ENCODE measurements at places on chromosomes 3 and 15.

- DNase-seq: no peak
Observed at GRCh38 chr3:3705090-3705775, 94.0 kb upstream of the LRRN1 start.

- peak; percentile 68 for DNase-seq
Observed at GRCh38 chr3:111712294-111713167, 117.4 kb upstream of the ZBED2 start.

DNA sequence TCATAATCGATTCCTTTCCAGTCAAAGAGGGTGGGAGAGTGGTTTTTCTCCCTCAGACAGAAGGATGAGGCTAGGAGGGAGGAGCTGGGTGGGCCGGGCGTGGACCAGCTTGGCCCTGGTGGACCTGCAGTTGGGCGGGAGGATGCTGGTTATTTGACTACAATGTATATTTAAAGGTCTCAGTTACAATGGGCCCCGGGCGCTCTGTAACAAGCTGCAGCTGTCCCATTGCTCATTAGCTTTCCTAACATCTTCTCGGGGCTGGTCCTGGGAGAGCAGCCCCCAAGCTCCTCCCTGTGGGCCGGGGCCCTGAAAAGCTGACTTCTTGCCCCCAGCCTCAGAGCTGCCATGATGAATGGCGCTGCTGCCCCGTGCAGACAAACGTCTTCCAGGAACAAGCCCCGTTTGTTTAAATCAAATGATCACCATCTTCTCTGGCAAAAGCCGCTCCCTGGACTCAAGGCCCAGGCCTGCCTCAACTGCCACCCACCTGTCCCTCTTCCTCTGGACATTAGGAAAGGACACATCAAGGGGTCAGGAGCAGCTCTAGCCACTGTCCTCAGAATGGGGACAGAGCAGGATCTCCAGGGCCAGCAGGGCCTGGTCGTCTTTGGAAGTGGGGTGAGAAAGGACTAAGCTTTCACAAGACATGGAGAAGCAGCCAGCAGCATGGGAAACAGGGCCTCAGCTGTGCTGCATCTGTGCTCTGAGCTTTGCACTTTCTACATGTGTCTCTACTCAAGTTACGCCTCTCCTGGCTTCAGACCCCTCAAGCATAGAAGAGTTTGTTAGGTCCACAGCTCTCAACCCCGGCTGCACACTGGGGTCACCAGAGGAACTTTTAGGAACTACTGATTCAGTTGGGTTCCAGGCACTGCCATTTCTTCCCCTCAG, 38.6 kb downstream of the MAGEF1 start:
- no peak for DNase-seq

DNA sequence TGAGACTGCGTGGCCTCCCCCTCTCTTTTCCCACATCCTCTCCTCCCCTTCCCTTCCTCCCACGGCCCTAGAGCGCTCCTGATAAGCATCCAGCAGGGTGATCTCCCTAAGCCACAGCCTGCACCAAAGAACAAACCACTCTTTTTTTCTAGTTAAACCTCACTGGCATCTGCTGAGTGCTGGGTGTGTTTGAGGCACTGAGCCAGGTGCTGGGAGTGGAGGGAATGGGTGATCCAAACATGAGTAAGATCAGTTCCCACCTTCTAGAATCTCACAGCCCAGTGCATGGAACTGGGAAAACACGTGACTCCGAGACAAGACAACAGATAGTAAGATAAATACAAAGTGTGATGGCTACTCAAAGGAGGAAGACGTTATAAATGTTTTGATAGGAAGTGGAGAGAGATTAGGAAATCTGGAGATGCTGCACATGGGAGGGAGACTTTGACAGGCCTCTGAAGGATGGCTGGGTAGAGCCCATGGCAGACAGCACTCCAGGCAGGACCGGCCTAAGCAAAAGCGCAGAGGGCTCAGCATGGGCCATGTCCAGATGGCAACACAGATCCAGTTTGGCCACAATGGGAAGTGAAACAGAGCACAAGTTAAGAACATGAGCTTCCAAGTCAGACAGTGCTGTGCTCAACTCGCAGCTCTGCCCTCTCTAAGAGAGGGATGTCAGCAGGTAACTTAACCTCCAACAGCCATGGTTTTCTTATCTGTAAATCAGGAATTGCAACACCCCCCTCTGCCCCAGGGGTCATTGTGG, 55.6 kb downstream of the CCR3 start:
- DNase-seq: no peak

Data from kidney epithelial cell (primary cell).